ENCODE measurements at places on chromosomes 5 and 9.
A peak's percentile ranks its signal among the peaks of the same experiment; 100 is the strongest.

DNA sequence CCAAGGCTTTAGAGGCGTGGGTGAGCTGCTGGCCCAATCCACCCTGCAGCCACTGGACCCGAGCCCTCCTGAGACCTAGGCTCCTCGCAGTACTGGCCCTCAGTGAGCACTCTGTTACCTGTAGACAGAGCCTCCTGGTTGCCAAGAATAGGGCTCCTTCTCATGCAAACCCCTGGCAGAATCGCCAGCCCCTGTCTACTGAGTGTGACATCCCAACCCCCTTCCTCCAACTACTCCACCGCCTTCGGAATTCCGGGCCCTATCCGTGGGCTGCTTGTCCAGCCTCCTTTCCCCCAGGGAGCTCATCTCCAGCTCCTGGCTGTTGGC is 23.8 kb upstream of the COL5A1 start:
- DNase-seq: no peak

DNA sequence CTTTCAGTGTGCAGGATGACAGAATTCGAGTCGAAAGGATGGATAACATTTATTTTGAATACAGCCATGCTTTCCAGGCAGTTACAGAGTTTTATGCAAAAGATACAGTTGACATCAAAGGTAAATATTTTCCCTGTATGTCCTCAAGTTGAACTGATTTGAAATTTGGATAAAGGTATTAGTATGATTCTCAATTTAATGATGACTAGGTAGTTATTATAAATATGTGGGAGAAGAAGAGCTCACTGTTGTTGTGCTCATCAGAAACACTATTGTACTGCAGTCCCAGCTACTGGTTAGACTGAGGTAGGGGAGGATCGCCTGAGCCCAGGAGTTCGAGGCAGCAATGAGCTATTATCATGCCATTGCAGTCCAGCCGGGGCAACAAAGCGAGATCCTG is 70.7 kb upstream of the DHFR start:
- no peak for DNase-seq

DNA sequence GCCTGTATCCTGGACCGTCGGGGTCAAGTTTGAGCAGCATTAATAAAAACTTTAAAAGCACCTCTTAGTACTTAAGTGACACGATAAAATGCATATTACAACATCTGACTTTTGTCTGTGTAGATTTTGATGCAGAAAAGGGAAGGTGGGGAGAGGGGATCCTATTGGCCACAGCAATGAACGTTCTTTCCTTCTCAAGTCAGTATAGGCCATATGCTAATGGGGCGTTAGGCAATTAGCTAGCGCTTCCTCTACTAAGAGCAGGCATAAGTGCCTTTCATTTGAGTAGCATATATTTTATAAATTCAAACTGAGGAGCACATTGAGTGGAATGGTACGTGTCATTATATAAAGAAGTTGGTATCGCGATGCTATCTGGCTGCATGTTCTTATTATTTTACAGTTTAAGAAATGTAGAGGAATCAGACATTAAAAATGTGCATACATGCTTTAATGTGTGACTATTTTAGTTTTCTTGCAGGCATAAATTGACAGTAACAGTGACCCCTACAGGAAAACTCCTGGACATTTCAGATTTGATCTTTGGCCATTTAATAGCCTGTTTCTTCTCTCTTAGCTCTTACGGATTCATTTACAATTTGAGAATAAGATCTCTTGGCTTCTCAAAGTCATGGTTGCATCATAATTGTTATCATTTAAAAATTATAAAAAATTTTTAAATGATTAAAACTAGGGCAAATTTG is 1.1 kb upstream of the GNA14 start:
- peak; percentile 44 for DNase-seq

DNA sequence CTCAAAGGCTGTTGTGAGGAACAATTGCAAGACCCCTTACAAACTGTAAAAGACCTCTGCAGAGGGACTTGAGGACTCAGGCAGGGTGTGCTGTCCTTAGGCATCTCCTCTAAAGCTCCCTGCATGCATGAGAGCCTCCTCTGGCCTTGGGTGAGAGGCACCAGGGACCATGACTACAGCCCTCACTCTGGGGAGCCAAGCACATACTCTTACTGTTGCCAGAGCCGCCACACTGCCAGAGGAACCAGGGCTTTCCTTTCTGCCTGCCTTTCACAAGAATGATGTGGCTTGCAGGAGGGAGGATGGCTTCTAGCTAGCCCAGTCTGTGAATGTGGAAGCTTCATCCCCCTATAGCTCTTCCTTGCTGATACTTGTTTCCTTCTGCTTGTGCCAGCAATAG is 5.9 kb downstream of the IGFBPL1 start:
- no peak for DNase-seq

DNA sequence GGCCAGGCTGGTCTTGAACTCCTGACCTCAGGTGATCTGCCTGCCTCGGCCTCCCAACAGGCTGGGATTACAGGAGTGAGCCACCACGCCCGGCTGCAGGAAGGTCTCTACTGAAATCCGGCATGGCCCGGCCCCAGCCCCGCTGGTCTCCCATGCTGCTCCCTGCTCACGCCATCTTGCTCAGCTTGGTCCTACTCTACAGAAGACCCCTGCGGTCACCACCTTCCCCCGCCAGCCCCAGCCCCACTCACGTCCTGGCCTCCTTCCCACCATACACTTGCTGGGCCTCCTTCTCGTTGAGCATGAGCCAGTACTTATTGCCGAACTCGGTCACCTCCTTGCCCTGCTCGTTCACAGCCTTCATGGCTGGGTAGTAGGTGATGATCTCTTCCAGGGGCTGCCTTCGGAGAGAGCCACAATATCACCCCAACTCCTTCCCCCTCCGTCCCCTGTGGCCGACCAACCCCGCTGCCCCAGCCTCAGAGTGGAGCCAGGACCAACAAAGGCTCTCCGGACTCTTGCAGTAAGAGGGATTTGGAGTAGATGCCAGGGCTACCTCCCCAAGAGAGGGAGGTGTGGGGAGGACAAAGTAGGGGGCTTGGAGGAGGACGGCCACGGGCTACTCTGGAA is 4.0 kb downstream of the PTGES2 start:
- DNase-seq: no peak

DNA sequence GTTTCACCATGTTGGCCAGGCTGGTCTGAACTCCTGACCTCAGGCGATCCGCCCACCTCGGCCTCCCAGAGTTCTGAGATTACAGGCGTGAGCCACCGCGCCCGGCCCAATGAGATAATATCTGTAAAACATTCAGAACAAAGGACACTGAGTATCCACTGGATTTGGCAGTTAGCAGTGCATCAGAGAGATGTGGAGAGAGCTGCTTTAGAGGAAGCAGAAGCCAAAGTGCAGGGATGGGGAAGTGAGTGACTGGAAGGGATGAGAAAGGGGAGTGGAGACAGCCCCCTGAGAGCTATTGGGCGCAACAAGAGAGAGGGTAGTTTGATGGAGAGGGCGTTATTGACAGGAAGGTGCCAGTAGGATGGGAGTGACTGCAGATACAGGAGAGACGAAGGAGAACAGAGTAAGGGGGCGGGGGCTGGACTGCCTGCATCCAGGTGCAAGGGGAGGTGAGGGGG is 157.5 kb upstream of the SHB start:
- peak; percentile 25 for DNase-seq

GRCh38 chr9:111106202-111106601 is 67.9 kb upstream of the LPAR1 start:
- peak; percentile 17 for DNase-seq

DNA sequence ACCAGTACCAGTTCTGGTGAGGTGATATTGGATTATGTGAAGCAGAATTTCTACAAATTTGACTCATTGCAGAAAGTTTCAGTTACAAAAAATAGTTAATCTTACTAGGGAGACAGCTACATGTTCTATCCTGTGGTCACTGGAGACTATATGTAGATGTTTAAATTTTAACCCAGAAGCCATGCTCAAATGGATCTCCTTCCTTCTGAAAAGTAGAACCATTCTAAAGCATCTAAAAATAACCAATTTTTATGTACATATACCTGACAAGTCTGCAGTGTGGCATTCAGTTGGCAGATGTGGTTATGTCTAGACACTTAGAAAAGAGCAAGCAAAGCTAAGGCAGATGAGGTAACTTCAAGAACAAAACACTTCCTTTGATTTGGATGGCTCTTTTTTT is 65.5 kb upstream of the POU4F3 start:
- DNase-seq: no peak

GRCh38 chr5:108728566-108729241 is 19.0 kb upstream of the FER start:
- peak; percentile 15 for DNase-seq

DNA sequence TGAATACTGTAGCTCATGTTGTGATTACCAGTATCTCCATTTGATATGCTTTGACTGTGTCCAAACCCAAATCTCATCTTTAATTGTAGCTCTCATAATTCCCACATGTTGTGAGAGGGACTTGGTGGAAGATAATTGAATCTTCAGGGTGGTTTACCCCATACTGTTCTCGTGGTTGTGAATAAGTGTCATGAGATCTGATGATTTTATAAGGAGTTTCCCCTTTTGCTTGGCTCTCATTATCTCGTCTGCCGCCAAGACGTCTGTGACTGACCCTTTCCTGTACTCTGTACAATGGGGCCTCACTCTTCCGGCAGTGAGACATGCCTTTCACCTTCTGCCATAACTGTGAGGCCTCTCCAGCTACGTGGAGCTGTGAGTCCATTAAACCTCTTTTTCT is 59.3 kb downstream of the TRIO start:
- DNase-seq: peak; percentile 36
